ENCODE measurements at places on chromosomes 2 and 18. TPM values are rescaled to one million over a fixed set of nuclear protein-coding genes. Genes with fewer than 3 reads are reported as not detected.

- DNase-seq, result no peak
Observed at GRCh38 chr2:143132355-143132754, 3.1 kb downstream of the ARHGAP15 start.

- no peak for DNase-seq
Observed at GRCh38 chr18:11998193-11998592, 16.9 kb downstream of the IMPA2 start.

DNA sequence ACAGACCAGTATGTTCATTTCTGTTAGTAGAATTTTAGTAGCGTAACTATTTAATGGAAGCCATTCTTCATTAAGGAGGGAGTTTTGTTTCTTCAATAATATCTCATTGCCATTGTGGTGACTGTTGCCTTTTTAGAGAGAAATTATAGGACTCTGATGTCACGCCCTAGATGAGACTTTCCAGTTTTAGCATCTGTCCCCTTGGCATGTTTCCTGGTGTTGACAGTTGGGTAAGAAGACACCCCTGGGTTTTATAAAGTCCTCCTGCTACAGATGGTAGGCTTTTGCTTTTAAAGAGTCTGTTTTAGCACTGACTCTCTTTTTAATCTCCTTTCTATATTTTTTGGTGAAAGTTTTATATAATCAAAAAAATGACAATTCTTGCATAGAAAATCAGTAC lies 41.9 kb downstream of the KCNJ3 start:
- DNase-seq, result no peak

DNA sequence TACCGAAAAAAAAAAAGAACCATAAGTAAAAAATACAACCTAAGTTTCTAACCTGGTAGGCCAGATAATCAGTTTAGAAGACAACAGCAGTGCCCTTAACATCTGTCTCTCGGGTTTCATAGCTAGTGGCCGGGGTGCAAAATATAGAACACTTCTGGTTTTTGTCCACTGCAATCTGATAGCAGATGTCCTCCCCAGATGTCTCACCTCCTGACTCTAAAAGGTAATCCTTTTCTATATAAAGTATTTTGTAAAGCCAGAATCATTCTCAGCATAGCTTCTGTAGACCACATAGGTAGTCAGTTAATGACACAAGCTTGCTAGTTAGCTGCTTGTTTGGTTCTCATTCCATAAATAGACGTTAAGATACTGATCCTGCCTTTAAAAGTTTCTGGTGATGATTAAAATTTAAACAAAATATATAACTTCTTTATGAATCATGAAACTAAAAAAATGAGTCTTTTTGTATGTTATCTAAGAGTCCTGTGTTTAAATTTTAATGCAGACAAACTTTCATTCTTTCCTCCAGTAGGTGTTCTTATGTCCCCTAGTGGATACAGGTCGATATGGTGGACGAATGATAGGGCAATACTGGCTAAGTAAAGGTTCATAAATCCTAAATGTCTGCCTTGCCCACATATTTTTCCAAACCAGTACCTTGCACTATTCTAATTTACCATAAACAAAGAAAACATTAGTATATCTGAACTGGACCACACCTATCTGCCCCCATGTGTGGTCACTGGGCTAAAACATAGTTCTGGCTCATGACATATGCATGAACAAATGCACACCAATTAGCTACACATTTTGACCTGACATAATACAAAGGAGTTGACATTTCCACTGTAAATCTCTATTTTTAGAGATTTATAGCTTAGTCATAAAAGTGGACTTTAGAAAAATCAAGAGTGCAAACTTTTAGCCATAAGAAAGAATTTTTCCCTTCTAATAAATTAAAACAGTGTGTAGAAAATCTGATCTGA lies 171.0 kb downstream of the SRBD1 start:
- no peak for DNase-seq

DNA sequence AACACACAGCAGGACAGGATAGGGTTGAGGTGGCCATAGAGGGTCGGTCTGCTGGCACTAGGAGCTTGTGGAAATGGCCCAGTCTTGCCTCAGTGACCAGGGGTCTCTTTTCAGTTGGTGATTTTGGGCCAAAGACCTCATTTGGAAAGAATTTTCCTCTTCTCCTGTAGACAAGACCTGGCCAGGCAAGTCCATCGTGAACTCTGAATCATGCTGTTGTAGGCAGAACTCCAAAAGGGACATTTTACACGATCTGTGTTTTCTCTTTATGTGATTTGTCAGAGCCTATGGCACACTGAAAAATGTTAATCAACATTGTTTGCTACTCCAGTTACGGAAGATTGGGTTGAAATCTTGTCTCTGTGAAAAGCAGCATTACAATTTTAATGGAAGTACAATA lies 126.1 kb upstream of the PXDN start:
- DNase-seq, result no peak

DNA sequence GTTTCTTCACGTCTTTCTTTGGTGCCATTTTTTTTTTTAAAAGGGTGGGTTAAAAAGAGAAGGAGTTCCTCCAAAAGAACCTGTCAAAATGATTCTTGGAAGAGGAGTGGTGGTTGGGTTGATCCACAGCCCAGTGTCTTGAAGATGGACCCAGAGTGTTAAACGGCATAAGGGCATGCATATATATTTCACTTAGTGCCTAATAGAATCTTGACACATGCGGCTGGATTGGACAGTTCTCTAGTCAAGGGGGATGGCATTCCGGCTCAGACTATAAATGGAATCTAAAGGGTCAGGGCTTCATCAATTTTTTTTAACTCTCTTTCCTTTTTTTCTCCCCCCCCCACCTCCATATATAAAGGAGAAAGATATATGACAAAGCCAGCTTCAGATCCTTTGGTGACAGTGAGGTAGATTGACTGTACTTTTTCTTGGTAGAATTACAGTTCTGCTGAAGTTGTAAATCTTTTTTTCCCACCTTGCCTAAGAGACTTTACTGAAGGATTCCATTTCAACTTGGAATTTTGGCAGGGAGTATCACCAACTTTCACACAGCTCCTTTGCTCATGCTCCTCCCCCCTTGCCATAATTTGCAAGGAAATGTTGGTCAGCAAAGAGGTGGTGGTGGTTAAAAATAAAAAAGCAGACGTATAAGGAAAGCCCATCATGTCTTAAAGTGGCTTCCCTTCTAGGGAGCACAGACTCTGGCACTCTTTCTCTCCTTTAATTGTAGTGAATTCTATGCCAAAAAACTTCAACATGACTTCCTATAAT lies at the start of gene MYL1:
Gene MYL1, minus strand, starts transcription at position 160 of the 774 bp plus-strand sequence. Its CDS starts 132 bp downstream, at position 28.
- no peak for DNase-seq

- DNase-seq, result peak; percentile 23
Observed at GRCh38 chr2:105943977-105944376, 199.3 kb downstream of the NCK2 start.

- no peak for DNase-seq
Observed at GRCh38 chr2:63796366-63796765, 45.3 kb upstream of the UGP2 start.

DNA sequence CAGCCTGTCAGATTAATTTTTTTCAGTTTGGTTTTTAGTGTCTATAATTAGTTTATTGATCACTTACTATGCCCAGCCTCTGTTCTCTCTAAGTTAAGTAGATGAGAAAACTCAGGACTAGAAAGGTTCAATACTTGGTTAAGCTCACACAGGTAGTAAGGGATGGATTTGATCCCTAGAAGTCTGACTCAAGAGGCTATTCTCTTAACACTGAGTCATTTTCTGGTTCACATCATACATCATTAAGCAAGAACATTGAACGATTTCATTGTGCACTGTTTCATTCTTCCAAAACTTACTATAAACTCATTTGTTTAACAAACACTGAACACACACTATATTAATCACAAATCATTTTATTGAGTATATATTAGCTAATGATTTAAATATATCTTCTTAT lies 54.1 kb upstream of the SLC38A11 start:
- no peak for DNase-seq

GRCh38 chr2:83923531-83923930 lies 535.5 kb downstream of the SUCLG1 start:
- no peak for DNase-seq

GRCh38 chr2:215609089-215610032 lies 173.5 kb upstream of the FN1 start:
- DNase-seq, result no peak

DNA sequence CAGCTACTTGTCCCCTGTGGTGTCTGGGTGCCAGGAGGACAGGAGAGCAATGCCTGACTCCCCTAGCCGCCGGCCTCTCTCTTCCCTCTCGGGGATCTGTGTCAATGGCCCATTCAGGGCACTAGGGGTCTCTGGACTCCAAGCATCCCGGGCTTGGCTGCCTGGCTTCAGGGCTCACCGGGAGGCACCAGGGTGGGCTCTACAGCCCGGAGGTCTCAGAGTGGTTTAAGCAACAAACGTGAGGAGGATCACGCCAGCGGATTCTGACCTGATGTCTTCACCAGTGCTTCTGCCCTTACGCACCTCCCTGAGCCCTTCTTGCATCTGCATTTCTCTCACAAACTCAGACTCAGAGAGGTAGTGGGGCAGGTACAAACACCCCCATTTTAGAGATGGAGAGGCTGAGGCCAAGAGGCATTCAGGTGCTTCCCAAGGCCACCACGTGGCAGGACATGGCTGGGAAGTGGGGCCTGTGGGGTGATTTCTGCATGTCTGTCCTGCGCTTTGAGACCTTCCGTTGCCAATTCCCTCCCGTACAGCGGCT lies 243.0 kb downstream of the CELF4 start:
- DNase-seq, result peak; percentile 88

- no peak for DNase-seq
Observed at GRCh38 chr2:65165558-65165957, 35.7 kb upstream of the RAB1A start.

DNA sequence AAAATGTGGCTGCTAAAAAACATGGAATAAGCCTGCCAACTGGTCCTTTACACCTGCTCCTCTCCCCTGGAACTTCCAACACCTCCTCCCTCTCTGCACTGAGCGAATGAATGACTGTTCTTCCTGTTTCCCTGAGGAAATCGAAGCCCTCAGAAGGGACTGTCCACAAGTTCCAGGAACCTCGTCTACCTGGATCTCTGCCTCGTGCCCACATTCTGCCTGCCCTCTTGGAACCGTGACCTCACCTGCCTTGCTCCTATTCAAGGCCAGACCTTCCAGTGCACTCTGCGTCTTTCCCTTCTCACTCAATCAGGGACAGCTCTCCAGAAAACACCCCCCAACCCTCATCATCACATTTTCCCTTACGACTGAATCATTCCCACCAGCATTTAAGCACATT lies 4.4 kb upstream of the CAB39 start:
- DNase-seq, result no peak

GRCh38 chr2:23183733-23184132 lies 201.2 kb upstream of the KLHL29 start:
- no peak for DNase-seq

- DNase-seq, result no peak
Observed at GRCh38 chr2:134669731-134670669, 48.8 kb downstream of the TMEM163 start.

- no peak for DNase-seq
Observed at GRCh38 chr18:49767111-49768050, 46.0 kb downstream of the ACAA2 start.

DNA sequence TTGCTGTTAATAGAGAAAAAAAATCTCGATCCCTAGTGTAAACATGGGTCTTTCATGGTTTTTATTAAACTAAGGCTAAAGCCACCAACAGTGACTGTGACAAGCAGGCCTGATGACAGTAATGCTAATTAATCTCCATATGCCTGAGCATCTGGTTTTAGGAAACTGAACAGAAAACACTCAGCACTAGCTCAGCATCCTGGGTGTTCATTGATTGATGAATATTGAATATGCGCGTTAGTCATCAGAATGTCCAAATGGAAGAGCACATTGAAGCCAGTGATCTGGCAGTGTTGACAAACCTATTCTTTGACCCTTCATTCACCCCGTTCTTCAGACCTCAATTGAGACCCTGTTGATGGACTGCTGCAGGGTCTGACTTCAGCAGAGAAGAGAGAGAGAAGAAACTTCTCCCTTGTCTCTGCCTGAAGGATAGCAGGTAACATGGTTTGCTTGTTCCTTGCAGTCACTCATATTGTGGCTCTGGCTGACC lies 283.8 kb downstream of the RDH14 start:
- DNase-seq, result no peak

DNA sequence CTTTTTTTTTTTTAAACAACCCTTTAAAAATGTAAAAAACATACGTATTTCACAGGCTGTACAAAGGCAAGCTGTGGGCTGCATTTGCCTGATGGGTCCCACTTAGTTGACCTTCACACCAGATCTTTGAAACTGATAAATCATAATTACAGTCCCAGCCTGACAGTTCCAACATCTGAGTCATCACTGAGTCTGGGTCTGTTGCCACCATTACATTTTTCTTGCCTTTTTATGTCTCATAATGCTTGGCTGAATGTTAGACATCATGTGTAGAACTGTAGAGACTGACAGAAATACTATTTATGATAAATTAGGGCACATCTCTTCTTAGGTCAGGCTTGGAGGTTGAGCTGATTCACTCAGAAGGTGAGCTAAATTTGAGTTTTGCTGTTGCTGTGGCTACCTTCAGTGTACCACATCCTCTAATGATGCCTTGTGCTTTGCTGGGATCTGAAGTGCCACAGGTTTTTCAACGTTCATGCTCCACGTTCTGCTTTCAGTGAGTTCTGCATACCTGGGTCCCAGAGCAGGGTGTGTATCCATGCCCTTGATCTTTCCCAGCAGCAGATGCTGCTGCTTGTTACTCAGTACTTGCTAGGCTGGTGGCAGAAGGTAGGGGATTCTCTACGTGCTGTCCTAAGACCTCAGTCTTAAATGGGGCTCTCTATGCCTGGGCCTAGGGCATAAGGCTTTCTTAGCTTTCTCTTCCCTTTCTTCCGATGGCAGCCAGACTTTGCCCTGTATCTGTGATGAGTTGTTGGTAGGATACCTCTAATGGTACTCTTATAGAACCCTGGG lies 160.6 kb upstream of the SMAD7 start:
- DNase-seq, result no peak

The TEKT4 gene
- not detected for polyA plus RNA-seq

The RAB11FIP5 gene
- 4.3 TPM for polyA plus RNA-seq

The ADAM17 gene
- 8.3 TPM for polyA plus RNA-seq

The DUSP2 gene
- polyA plus RNA-seq, result 6.6 TPM

The MYO3B gene
- 0.10 TPM for polyA plus RNA-seq

The MALL gene
- 5.9 TPM for polyA plus RNA-seq

The FAM237A gene
- not detected for polyA plus RNA-seq

The ALK gene
- polyA plus RNA-seq, result not detected

The CD8B2 gene
- polyA plus RNA-seq, result not detected

The HOXD8 gene
- polyA plus RNA-seq, result not detected

The GNLY gene
- polyA plus RNA-seq, result not detected

The PDE11A gene
- 0.02 TPM for polyA plus RNA-seq

The LOXHD1 gene
- polyA plus RNA-seq, result not detected

The UGT1A10 gene
- polyA plus RNA-seq, result not detected

The TUBA4A gene
- 44.3 TPM for polyA plus RNA-seq

The HOXD13 gene
- not detected for polyA plus RNA-seq

The ANKRD23 gene
- polyA plus RNA-seq, result 5.0 TPM

Measured in GM23338 (cell line).